Activated T-cell treated with anti-CD3 and anti-CD28 coated beads for 48 hours (primary cell): ENCODE measurements at places on chromosomes 3 and 15.

DNA sequence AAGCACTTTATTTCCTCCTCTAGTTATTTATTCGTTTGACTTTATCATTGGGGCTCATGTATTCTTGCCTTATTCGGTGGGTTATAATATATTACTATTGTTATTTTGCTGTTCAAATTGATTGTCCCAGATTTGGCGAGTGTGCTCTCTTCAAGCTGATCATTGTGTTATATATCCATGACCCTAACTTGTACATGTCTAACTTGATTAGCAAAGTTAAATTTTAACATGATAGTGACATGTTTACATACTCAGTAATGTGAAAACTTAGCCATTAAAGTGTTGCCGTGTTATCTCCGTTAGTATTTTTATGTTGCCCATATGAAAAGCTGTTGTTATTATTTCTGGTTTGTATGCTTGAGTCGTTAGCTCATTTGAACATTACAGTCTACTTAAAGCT is 327.9 kb downstream of the PTPRG start:
- no peak for DNase-seq

DNA sequence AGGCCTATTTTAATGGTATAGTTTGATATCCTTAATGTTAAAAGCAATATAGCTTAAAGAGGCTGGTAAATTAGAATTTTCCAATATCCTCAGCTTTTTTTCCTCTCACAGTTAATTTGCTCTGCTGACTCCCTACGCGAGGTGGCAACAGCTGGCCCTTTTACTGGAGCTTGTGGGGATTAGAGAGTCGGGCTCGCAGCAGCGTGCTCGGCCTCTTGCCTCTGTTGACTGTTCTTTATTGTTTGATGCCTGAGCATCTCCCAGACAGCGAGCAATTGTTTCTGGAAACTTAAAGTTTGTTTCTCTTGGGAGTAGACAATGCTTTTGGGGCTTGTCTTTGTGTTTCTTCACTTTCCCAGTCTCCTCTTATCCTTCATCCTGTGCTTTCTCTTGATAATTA is 80.8 kb downstream of the OPA1 start:
- no peak for DNase-seq

DNA sequence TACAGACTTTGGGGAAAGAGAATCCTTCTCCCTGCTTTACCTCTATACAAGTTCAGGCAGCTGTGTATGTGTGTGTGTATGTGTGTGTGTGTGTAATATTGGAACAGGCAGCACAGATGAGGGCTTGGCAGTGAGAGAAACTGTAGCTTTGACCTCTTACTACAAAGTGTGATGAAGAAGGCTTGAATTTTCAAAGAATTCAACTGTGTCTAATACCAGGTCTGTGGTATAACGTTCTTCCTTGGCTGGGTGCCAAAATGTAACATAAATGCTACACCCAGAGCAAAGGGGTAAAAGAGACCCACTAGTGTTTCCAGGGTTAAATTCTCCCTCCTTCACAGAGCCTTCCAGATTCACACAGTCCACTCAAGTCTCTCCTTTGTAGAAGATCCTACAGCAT is 51.1 kb downstream of the CHST2 start:
- no peak for DNase-seq

DNA sequence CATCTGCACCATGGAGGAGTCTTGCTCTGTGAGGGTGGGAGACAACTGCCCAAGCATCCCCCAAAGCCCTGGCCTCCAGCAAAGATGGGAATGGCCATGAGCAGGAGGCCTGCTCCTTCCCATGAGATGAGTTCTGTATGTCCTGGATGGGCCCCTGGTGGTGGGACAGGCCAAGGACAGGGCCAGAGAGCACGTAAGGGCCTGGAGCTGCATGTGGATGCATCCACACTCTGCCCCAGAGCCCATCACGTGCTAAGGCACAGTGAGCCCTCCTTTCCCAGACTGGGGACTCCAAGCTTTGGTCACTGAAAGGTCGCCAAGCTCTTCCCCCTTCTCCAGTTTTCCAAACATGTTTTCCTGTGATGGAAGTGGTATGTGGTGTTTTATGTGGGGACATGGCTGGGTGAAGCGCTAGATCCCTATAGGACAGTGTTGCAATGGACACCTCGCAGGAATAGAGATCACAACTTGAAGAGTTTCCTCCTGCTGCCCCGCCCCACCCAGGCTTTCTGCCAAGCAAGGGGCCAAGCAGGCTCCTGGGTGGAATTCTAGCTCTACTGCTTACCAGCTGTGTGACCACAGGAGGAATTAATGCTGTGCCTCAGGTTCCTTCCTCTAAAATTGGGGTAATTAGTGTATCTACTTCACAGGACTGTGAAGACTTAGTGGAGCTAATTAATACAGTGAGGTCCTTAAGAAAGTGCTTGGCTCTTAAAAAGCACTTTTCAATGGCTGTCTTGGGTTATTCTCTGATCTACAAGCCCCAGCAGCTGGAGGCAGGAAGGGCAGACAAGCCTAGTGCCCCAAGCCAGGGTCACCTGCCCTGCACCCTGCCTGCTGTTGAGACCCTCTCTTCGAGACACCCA is 106.4 kb upstream of the RPL32 start:
- no peak for DNase-seq

- no peak for DNase-seq
These were observed 580.2 kb downstream of the NLGN1 start for GRCh38 chr3:173977747-173978146.

DNA sequence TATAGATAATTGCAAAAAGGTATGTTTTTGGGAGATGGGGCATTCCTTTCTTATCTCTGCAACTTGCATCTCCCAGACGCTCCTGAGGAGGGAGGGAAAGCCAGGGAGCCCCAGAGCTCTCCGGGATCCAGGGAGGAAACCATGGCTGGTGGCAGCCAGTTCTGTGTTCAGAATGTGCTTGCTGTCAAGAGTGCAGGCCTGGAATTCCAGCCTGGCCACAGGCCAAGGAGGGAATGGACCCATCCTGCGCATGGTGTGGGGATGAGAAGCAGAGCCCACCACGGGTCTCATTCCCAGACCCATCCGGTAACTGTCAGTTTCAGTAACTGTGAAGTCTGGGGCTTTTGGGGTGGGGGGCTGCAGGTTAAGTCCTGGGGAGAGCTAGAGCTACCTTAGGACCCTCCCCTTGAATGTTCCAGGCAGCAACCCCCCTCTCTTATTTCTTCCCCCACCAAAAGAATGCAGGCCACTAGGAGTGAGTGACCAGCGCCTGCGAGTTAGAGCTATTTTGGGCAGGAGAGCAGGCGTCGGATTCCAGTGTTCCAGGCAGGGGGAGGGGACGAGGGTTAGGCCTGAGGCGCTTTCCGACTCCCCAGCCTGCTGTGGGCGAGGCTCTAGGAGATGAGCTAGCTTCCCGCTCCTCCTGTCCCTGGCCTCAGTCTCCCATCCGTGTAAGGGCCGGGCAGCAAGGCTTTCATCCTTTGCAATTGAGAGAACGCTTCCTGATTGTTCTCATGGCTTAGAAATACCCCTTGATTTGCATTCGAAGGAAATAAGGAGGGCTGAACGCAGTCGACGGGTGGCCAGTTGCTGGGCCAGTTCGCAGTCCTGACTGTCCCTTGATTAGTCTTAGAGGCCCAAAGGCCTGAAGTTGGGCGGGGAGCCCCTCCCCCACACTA is 781 bp upstream of the DAG1 start:
- DNase-seq, result no peak

DNA sequence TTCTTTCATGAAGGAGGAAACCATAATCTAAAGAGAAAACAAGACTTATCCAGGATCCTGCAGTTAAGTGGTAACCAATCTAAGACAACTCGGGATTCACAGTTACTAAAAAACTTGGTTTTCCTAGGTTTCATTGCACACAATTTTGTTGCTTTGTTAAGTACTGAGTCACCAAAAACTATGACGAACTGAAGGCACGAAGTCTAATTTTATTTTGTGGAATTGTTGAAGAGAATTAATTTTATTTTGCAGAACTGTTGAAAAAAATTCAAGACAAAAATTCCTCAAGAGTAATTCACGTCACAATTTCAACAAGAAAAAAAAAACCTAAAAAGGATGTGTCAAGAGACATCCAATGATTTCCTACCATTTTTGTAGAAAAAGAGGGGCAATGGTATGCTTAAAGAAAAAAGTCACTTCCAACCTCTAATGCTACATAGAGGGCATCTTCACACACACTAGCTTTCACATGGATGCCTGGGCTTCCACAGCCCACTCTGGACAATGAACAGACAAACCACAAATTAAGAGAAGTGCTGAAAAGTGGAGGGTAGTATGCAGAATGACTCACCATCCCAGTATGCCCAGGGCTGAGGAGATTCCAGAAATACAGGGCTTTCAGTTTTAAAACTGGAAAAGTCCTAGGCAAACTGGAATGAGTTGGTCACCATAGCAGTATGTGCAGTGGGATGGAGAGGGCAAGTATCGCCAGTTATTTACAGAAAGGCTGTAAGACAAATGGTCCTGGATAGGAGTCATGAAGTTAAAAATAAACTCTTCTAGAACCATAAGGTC is 29.2 kb downstream of the PLOD2 start:
- DNase-seq, result no peak

DNA sequence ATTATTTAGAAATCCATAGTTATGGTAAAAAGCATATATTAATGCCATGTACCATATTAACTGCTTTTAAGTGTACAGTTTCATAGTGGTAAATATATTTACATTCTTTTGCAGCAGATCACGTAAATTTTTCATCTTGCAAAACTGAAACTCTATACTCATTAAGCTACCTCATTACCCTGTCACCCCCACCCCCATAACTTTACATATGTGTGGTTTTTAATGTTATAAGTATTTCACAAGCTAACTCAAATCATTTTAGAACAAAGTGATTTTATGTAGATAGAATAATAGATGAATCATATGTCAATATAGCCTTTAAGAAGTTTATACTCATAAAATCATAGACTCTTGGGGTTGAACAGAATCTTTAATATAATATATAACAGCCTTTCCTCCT is 7.1 kb upstream of the TP63 start:
- no peak for DNase-seq

DNA sequence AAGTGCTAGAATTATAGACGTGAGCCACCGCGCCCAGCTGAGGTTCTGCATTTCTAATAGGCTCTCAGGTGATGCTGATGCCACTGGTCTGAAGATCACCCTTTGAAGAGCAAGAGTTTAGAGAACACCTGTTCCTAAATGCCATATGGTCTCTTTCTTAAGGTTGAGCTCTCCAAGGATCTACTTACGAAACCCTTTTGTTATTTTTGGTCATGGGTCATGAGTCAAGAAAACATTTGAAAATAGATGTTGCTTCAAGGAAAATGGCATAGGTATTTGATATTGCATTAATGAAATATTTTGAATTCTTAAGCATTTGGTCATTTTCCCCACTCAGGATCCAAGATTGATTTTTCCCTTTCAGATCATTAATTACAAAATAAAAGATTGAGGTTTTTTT is 74.7 kb upstream of the SOX2 start:
- DNase-seq, result no peak

DNA sequence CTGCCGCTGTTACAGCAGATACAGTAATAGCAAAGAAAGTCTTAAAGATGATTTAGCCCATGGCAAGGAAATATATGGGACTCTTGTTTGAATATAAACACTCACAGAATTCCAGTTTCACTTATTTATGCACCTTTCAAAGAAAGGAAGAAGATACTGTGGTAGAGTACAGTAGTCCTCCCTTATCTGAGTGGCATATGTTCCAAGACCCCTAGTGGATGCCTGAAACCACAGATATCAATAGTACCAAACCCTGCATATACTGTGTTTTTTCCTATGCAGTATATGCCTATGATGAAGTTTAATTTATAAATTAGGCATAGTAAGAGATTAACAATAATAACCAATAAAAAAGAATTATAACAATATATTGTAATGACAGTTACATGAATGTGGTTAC is 8.2 kb downstream of the MAP2K1 start:
- DNase-seq, result no peak

GRCh38 chr3:144036498-144036897 is 64.9 kb downstream of the DIPK2A start:
- no peak for DNase-seq

- no peak for DNase-seq
These were observed 504.1 kb upstream of the CDIN1 start for GRCh38 chr15:36075333-36075732.

GRCh38 chr15:35874260-35874905 is 328.4 kb upstream of the DPH6 start:
- DNase-seq, result no peak

DNA sequence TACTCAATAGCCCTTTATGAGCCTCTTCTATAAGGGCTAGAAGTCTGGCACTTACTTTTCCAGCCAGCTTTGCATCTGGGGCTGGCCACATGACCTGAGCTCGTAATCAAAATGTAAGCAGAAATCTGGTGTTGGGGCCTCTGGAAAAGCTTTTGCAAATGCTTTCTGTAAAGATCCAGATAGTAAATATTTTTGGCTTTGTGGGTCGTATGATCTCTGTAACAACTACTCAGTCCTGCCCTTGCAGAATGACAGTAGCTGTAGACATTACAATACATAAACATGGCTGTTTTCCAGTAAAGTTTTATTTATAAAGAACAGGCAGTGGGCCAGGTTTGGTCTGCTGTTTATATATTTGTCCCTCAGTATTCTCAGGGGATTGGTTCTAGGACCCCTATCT is 46.2 kb upstream of the THRB start:
- no peak for DNase-seq

GRCh38 chr3:100128565-100128964 is 14.3 kb upstream of the FILIP1L start:
- no peak for DNase-seq

DNA sequence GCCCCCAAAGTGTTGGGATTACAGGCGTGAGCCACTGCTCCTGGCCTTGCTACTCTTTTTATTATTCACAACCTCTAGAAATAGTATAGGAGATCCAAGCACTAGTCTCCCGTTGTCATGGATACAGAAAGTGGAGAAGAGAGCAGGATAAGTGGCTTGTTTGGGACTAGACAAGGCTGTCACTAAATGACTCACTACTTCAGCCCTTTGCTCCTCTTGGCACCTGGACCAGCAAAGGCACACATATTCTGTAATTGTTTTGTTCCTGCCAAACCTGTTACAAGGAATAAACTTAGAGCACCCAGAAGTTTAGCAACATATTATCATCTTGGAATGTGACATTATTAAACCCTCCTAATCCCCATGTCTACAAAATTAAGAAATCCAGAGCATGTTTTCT is 427.2 kb upstream of the THBS1 start:
- no peak for DNase-seq

- DNase-seq, result no peak
These were observed 57.6 kb downstream of the TAFA4 start for GRCh38 chr3:68874551-68875348.

- DNase-seq, result no peak
These were observed 50.6 kb upstream of the SGO1 start for GRCh38 chr3:20236603-20237002.

GRCh38 chr3:71358243-71358642 is 225.3 kb downstream of the FOXP1 start:
- DNase-seq, result no peak

- no peak for DNase-seq
These were observed 478.2 kb upstream of the ROBO2 start for GRCh38 chr3:76561494-76562236.

DNA sequence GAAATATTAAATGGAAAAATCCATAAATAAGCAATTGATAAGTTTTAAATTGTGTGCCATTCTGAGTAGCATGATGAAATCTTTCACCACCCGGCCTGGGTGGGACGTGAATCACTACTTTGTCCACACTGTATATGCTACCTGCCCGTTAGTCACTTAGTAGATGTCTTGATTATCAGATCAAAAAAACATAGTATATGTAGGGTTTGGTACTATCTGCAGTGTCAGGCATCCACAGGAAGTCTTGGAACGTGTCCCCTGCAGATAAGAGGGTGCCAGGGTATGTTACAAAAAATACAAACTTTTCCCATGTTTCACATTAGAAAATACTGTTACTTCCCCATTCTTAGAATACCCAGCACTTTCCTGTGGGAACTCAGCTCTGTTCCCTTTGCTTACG is 35.2 kb downstream of the FAM81A start:
- DNase-seq, result no peak

GRCh38 chr15:57914350-57915055 is 151.0 kb downstream of the ALDH1A2 start:
- no peak for DNase-seq
